Brain microvascular endothelial cell (primary cell): ENCODE measurements at places on chromosomes 6 and 20.
A peak's percentile ranks its signal among the peaks of the same experiment; 100 is the strongest.

DNA sequence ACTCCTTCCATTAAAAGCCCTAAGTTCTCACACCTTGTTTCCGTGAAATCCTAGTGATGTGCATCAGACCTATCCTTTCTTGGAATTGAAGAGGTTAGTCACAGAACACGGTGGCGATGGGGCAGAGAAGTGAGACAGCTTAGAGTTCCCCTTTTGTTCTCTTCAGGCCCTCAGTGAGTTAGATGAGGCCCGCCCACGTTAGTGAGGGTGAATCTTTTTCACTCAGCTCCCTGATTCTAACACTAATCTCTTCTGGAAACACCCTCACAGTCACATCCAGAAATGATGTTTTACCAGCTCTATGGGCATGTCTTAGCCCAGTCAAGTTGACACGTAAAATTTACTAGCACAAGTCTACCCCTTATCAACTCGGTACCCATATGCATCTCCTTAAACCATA lies 172.7 kb upstream of the NOX3 start:
- no peak for DNase-seq

DNA sequence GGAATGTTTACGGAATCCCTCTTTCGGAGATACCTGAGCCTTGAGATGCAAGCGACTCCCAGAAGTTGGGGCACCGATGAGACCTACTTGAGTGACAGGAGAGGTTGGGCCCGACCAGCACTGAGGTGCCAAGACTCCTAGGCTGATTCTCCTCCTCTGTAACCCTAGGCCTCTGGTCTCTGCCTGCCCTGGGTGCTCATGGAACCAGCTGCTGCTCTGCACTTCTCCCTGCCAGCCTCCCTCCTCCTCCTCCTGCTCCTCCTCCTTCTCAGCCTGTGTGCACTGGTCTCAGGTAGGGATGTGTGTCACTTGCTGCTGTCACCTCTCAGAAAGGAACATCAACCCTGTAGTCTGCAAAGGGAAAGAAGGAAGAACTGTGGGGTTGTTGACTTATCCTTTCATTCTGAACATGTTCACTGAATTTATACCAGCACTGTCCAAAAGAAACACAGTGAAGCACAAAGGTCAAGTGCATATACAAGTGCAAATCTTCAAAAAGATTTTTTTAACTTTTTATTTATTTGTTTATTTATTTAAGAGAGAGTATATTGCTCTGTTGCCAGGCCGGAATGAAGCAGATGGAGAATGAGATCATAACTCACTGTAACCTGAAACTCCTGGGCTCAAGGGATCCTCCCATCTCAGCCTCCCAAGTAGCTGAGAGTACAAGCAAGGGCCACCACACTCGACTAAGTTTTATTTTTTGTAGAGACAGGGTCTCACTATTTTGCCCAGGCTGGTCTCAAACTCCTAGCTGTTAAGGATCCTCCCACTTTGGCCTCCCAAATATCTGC lies 913 bp downstream of the BTN2A2 start:
- DNase-seq: peak; percentile 75

DNA sequence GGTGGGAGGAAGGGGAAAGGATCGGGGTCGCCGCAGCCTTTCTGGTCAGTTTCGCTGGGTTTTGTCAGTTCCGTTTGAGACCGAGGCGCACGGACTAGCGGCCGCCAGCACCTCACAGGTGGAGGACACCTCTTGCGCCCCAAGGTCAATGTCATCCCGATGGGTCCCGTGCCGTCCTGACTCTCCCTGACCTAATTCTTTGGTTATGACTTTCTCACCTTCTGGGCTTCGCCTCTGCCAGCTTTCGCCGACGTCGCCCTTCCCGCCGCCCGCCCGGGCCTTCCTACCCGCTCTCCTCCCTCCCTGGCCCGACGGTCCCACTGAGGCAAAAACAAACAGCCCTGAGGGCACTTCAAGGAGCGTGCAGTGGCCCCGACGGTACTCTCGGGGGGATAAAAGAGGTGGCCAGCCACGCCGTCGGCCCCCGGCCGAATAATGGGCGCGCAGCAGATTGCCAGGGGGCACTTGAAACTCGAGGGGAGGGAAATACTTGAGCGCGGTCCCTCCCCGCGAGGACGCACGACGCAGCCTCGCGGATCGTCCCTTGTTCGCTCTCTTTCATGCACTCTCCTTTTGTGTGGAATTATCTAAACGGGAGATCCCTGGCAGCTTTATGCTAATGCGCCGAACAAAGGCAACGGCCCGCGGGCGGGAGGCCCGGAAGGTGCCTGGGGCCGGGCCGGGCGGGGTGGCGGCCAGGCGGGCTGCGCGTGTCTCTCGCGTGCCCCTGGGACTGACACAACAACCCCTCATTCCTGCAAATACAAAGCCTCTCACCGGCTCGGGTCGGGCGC lies 3.9 kb upstream of the INSM1 start:
- no peak for DNase-seq

GRCh38 chr20:46400253-46400652 lies 6.2 kb downstream of the ELMO2 start:
- peak; percentile 59 for DNase-seq

GRCh38 chr20:58639182-58640146 lies 11.6 kb upstream of the STX16 start:
- no peak for DNase-seq

DNA sequence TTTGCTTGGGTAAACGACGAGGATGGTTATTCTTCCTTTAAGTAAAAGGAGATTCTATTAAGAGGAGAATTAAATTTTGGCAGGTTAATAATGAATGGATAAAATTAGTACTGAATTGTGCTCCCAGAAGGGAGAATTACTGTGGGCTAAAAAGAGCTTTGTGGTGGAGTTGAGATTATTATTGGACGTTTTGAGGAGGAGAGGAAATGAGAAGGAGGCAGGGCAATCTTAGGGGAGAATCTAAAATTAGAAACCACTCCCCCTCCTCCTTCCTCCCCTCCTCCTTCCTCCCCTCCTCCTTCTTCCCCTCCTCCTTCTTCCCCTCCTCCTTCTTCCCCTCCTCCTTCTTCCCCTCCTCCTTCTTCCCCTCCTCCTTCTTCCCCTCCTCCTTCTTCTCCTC lies 331.8 kb downstream of the PRL start:
- no peak for DNase-seq

- no peak for DNase-seq
These were observed 42.7 kb downstream of the IRAK1BP1 start for GRCh38 chr6:78910010-78910409.

- no peak for DNase-seq
These were observed 9.3 kb downstream of the GFRA4 start for GRCh38 chr20:3653921-3654320.

DNA sequence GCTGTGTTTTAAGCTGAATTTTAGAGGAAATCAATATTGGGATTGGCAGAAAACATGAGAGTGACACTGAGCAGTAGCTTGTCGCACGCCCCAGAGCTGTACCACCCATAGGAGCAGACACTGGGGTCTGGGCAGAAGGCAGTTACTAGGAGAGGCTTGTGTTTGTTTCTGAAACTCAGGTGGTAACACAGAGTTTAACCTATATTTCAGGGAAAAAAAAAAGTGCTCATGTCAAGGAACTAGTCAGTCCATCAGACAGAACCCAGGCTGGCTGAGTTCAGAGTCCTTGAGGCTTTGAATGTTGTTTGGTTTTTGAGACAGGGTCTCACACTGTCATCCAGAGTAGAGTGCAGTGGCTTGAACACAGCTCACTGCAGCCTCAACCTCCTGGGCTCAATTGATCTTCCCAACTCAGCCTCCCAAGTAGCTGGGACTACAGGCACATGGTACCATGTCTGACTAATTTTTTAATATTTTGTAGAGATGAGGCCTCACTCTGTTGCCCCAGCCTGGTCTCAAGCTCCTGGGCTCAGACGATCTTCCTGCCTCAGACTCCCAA lies 6.6 kb downstream of the SLC22A1 start:
- no peak for DNase-seq

- no peak for DNase-seq
These were observed 18.5 kb upstream of the SLC16A10 start for GRCh38 chr6:111068866-111069234.

- no peak for DNase-seq
These were observed 339.0 kb upstream of the ADGRB3 start for GRCh38 chr6:68296126-68296525.

- no peak for DNase-seq
These were observed 67.8 kb downstream of the SCAND1 start for GRCh38 chr20:35886537-35886936.

DNA sequence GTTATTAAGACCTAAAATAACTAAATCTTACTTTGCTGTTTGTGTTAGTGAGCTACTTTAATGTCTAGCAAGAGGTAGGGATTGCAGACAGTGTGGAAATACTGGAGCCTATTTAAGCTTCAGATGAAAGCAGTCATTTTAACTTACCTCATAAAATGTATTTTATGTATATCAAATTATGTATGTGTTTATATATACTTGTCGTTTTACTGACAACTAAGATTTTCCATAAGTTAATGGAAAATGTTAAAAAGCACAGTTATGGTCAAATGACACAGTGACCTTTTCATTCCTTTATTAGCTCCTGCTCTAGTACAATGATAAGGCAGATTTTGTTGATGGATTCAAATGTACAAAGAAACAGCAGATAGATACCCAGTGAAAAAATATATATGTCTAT lies 34.6 kb downstream of the QKI start:
- no peak for DNase-seq

- DNase-seq: no peak
These were observed 159.7 kb downstream of the PHACTR3 start for GRCh38 chr20:59764037-59764436.

DNA sequence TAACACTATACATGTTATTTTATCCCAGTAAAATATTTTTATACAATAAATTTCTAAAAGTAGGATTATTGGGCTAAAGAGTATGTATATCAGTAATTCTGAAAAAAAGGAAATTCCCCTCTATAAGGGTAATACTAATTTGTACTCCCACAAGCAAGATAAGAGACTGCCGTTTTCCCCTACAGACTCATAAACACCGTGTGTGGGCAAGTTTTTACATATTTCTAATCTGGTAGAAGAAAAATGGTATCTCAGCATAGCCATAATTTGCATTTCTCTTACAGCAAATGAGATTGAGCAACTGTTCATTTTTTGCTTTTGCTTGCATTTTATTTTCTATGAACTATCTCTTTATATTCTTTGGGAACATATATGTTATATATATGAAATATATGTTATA lies 26.0 kb upstream of the MYMX start:
- DNase-seq: no peak

DNA sequence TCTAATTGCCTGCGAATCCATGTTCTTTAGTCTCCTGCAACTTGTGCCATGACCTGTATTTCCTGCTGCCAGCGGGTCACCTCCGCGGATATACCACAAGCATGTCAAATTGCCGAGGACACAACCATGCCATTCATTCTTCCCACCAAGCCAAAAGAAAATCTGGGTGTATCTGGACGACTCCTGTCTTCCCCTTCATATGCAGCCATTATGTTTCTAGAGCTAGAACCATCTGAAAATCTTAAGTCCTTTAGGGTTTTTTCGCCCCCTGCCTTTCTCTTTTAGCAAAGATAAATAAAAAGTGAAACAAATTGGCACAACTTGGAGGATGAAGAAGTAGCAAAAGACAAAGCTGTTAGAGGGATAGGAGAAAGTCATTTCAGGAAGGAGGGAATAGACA lies 242.6 kb downstream of the ARID1B start:
- no peak for DNase-seq

- no peak for DNase-seq
These were observed 136.7 kb downstream of the AIG1 start for GRCh38 chr6:143197377-143197776.

GRCh38 chr6:30155520-30156261 lies 5.3 kb downstream of the TRIM10 start:
- no peak for DNase-seq

DNA sequence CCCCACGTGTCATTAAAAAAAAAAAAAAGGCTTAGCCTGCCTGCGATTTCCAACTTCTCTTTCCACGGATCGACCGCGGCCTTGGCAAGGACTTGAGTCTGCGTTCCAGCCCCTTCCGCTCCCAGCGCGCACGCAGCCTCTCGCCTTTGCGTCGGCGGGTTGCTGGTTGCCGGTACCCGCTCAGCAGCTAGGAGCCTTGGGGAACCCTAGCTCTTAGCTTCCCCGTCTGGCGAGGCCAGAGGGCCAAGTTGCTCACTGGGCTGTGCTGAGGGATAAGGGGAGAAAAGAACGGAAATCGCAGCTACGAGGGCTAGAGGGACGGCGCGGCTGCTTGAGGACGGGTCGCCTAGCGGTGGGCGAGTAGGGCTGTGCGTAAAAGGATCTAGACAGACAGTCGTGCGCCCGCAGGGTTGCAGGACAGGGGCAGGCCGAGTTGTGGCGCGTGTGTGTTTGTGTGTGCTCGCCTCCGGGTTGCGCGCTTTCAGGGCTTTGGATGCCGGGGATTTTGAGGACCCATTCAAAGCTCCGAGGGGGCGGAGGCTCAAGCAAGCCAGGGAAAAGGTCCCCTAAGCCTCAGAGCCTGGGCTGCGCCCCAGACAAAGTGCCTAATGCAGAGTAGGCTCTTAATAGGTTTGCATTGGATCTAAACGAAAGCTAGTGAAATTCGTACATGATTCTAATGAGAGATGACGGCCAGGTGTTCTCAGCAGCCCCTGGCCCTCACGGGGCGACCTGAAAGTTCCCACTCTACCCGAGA lies 40.5 kb upstream of the OSTM1 start:
- DNase-seq: peak; percentile 59

- peak; percentile 37 for DNase-seq
These were observed 117.0 kb downstream of the ANKRD60 start for GRCh38 chr20:58111310-58112016.

DNA sequence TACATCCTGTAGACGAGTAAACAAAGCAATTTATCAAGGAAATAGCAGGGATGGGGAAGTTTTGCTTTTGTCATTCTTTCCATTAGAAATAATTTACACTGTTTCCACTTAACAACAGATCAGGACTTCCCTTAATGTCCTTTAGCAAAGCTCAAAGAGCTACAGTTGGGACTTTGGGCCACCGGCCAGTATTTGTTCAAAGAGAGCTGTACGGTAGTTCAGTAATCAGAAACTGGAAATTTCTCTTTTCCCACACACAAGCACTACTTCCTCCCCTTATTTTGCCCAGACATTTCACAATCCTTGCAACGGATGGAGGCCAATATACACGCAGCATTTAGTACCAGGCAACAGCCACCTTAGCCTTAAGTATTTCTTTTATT lies 12.1 kb upstream of the HINT3 start:
- peak; percentile 78 for DNase-seq

GRCh38 chr6:319177-320131 lies 27.2 kb downstream of the DUSP22 start:
- DNase-seq: no peak

DNA sequence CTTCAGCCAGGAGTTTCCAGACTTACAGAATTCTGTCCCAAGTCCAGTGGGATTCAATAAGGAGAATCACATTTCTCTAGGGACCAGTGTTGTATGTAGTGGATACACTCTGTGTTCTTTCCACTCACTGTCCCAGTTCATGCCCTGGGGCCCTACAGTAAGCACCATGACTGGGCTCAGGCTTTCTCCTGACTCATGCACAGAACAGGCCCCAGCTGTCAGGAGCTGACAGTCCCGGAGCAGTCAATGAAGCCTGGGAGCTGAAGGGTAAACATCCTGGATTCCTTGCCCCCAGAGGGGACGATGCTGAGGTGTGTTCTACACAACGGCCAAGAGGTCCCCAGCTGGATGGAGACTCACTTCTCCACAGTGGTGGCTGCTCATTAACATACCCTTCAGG lies 40.2 kb upstream of the LRFN2 start:
- DNase-seq: no peak

GRCh38 chr6:42808492-42809483 lies 26.9 kb downstream of the BICRAL start:
- no peak for DNase-seq

- no peak for DNase-seq
These were observed 71.5 kb upstream of the ISM1 start for GRCh38 chr20:13149371-13150105.
